Endodermal cell (in vitro differentiated cells): ENCODE measurements at places on chromosomes 5 and 9. TPM values are rescaled to one million over a fixed set of nuclear protein-coding genes. Genes with fewer than 3 reads are reported as not detected.

Gene SGCD
- 0.31 to 0.42 TPM (median 0.42 TPM) in 3 replicates for total RNA-seq

DNA sequence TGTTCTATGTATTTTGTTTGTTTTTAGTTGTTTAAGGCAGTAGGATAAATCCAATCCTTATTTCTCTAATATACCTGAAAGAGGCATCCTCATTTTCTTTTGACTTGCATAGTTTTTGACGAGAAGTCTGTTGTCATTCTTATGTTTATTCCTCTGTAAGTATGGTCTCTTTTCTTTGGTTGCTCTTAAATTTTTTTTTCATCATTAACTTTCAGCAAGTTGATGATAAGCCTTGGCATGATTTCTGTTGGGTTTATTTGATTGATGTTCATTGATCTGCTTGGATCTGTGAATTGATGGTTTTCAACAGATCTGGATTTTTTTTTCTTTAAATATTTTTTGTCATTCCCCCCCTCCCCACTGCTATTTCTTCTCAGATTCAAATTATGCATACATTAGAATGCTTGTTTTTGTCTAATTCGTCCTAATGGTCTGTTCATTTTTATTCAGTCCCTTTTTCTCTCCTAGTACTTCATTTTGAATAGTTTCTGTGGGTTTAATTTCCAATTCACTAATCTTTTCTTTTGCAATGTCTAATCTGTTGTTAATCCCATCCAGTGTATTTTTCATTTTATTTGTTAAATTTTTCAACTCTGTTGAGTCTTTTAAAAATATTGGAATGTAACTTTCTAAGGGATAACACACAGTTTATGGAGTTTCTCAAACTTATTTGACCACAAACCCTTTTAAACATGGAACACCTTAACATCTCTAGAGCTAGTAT, 495.9 kb downstream of the CSNK1G3 start:
- DNase-seq, result no peak

Gene AJM1
- total RNA-seq, result 1.4 to 2.8 TPM (median 2.1 TPM) in 3 replicates

- DNase-seq, result no peak
Observed at GRCh38 chr5:5291357-5291756, 131.1 kb upstream of the ICE1 start.

GRCh38 chr9:135308821-135309762, 170.5 kb upstream of the PPP1R26 start:
- peak; percentile 32 for DNase-seq

DNA sequence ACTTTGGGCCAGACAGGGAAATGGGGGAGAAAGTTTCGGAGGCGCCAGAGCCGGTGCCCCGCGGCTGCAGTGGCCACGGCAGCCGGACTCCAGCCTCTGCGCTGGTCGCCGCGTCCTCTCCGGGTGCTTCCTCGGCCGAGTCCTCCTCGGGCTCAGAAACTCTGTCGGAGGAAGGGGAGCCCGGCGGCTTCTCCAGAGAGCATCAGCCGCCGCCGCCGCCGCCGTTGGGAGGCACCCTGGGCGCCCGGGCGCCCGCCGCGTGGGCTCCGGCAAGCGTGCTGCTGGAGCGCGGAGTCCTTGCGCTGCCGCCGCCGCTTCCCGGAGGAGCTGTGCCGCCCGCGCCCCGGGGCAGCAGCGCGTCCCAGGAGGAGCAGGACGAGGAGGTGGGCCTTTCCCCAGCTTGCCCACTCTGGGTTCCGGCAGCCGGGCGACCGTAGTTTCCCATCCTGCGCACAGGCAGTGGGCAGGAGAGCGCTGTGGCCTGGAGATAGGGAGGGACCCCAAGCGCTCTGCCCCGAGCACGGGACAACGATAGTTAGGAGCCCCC, 516 bp downstream of the MAST4 start:
- no peak for DNase-seq

GRCh38 chr5:113054899-113055298, 78.3 kb downstream of the DCP2 start:
- DNase-seq, result no peak

DNA sequence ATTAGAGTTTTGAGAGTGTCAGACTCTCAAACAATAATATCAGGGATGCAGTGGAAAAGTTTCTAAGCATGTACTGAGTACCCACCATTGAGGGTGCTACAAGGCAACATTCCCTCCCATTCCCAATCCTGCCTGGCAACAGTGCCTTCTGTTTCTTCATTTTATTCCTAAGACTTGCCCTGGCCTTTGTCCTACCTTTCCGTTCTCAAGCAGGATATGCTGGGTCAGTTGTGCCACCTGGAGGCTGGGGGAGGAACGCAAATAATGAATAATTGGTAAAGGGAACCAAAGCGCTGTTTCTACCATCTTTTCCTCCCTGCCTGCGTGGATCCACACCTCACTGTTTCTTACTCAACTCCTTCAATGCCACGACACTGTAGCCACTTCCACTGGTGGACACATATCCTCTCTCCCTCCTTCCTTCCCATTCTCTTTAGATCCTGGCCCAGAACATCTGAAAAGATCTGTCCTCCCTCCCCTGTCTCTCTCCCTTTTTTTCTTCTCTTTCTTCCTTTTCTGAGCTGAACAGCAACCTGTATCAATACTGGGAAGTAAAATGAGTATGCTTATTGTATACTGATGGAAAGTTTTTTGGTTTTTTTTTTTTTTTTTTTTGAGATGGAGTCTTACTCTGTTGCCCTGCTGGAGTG, 149.5 kb downstream of the C9orf152 start:
- peak; percentile 90 for DNase-seq

DNA sequence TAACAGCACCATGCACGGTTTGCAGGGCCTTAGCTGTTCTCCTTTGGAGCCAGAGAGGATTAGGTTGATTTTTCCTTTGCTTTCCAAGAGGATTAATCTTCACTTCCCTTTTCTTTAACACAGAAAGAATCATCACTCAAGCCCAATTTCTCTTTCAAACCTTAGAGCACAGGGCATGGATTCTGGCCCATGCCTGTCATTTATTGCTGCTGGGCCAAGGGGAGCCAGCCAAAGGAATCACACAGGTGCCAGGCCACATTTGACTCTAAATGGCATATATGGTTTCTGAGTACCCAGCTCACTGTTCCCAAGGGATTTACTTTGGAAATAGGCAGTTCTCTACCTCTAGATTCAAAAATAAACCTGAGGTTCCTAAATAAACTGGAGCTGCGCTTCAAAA, 58.3 kb downstream of the FBXL7 start:
- no peak for DNase-seq

- no peak for DNase-seq
Observed at GRCh38 chr9:90556897-90557675, 85.5 kb downstream of the DIRAS2 start.

- no peak for DNase-seq
Observed at GRCh38 chr9:71147368-71147767, 25.9 kb upstream of the TRPM3 start.

DNA sequence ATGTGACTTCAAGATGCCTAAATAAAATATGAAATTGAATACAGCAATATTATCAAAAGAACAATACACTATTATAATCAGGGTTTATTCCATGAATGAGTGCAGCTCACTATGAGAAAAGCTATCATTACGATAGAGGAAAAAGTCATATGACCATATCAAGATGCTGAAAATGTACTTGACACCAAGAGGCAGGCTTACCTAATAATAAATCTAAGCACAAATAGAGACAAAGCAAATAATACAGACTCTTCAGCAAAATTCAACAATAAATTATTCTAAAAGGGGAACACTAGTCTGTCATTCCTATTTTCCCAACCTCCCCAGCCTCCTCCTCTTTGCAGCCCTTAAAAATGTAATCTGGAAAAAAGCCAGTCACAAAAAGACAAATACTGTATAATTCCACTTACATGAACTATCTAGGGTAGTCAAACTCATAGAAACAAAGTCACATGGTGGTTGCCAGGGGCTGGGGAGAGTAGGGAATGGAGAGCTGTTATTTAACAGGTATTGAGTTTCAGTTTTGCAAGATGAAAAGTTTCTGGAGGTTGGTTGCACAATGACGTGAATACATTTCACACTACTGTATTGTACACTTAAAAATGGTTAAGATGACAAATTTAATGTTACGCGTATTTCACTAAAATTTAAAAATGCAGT, 148.4 kb downstream of the NFIB start:
- no peak for DNase-seq

Gene PCDHGB5
- total RNA-seq, result 1.0 to 1.3 TPM (median 1.1 TPM) in 3 replicates

Gene PCDHB4
- 1.6 to 1.8 TPM (median 1.7 TPM) in 3 replicates for total RNA-seq

GRCh38 chr9:20624201-20625002, 2.1 kb upstream of the MLLT3 start:
- peak; percentile 77 for DNase-seq

DNA sequence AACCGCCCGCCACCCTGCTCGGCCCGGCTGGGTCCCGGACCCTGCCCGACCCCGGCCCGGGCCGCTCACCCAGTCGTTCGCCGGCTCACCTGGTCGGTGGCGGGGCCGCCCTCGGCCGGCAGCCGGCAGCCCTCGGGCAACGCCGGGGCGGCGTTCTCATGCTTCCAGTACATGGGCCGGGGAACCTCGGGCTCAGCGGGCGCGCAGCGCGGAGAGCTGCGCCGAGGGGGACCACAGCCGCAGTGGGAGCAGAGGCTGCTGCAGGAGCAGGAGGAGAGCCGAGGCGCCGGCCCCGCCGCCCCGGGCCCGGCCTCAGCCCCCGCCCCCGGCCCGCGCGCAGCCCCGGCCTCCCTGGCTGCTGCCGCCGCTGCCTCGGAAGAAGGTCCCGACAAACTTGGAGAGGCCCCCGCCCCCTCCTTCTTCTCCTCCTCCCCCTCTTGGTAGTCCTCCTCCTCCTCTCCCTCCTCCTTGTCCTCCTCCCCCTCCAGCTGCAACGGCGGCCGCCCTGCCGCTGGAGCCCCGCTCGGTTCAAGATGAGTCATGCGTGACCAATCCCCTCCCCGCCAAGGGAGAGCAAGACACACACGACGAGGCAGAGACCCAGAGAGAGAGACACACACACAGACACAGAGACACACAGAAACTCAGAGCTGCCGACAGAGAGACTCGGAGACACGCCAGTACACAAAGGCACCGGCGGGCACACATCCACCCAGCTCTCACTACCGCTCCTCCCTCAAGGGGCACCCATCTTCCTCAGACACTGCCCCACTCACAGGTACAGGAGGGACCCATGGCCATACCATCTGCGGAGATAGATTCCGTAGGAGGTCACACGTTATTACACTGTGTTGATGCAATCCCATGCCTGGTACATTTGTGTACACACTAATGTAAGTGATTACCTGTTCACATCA, at the start of gene LHX6:
Gene LHX6 (minus strand): TSS at position 390 of the 917 bp plus-strand sequence. CDS start 217 bp downstream, at position 173.
- DNase-seq, result peak; percentile 74
